Stimulated activated CD4-positive, alpha-beta T cell treated with anti-CD3 and anti-CD28 coated beads, Interleukin-4, amount 100 ng/mL, for 4 hours (primary cell): ENCODE measurements at places on chromosomes 13 and 19.

GRCh38 chr19:31943191-31943661, 402.2 kb upstream of the ZNF507 start:
- DNase-seq: no peak

DNA sequence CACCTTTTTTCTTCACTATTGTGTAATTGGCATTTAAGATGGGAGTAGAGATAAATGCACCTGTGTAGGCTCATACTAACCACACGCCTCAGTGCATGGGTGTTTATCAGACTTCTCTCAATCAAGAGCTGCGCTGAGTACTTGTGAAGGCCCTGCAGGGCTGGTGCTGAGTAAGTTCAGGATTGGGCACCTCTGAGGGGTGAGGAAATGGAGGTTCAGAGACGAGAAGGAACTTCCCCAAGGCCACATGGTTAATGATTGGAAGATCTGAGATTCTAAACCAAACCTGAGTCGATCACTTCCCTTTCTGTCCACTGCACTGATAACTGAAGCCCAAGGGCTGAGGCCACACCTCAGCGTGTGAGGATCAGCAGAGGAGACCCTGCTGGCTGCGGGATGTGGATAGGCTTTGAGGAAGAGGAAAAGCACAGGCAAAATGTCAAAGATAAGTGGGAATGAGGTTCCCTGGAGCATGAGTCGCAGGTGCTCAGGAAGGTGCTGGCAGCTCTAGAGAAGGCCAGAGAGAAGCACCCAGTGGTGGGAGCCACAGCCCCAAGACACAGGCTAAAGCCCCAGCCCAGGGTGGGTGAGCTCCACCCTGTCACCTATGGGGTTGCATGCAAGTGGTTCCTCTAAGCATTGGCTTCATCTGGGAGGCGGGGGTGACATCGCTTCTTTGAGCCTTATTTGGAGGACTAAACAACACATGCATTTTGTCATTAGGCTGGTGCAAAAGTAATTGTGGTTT, 32.3 kb upstream of the GJB6 start:
- DNase-seq: no peak

DNA sequence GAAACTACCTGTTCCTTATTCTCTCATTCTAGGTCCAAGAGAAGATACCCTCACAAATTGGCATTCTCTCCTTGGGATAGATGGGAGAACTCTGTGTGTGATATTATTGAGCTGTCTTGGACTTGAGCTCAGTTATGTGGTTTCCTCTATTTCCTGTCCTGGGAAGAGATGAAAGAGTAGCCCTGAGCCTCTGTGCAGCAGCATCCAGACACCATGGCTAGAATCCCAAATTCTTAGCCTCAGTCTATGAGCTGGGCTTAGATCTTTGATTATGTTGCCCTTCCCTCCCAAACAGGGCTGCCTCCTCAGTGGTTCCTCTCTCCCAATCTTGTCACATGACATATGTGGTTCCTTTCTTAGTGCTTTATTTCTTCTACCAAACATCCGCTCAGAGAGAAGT, 290.7 kb downstream of the SPRY2 start:
- no peak for DNase-seq

DNA sequence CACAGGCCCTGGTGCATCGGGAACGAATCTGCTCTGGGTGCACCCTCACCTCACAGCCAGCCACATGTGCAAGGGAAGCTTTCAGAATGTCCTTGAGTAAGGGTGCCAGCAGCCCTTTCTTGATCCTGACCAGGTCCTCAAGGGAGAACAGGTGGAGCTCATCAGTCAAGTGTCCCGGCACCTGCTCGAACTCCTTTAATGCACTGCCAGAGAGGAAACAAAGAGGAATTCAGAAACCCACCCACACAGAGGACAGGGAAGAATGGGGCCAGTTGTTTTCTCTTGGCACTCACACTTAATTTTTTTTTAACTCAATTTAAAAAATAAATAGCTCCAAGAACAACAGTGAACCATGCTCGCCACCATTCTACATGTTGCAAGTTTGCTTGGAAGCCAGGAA, 41.7 kb downstream of the RUBCNL start:
- DNase-seq: no peak

DNA sequence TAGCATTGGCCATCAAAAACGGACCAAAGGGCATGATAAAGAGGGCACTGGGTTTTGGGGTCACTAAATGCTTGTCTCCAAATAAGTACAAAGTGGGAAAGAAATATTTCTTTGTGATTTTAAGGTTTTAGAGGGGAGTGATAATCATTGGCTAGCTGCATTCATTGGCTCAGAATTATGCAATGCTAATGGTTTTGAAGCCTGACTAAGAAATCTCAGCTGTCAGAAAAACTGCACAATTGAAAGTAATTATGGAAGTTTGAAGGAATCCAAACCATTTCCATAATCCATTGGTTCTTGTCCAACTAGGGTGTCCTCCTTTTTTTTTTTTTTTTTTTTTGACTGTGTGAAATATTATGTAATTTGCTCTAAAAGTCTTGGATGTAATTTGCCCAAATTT, 88.2 kb upstream of the ARGLU1 start:
- no peak for DNase-seq

- DNase-seq: no peak
These were observed 25.2 kb upstream of the ARGLU1 start for GRCh38 chr13:106593132-106593531.

- DNase-seq: peak; percentile 79
These were observed 34.4 kb downstream of the PIP5K1C start for GRCh38 chr19:3665681-3666544.

DNA sequence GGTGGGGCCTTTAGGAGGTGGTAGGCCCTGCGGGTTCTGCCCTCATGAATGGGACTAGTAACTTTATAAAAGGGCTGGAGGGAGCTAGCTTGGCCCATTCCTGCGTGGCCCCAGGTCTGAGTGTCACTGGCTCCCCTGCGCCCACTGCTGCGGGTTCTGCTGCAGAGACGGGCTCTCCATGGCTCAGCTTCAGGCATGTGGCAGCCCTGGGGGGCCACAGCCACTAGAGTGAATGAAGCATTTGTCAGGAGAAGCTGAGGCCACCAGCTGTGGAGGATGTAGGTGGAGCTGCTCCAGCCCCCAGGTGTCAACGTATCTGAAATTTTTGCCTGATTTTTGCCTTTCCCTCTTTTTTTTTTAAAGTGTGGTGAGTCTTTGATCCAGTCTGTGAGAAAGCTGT, 119.1 kb downstream of the SOX1 start:
- no peak for DNase-seq

- no peak for DNase-seq
These were observed 23.4 kb downstream of the GP6 start for GRCh38 chr19:55014714-55015113.

DNA sequence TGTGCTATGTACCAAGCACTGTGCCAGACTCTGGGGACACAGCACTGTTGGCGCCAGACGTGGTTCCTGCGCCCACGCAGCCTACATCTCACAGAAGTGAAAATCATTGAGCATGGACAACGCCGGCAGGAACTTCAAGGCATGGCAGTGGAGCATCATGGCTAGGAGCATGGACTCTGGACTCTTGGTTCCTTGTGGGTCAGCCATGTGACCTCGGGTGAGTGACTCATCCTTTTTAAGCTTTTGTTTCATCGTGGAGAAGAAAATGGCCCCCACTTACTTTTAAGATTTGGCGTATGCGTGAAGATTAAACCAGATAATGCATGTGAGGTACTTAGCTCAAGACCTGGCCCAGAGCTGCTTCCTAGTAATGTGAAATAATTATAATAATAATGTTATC, 988.5 kb downstream of the UQCRFS1 start:
- DNase-seq: no peak

GRCh38 chr13:33307843-33308242, 22.3 kb upstream of the STARD13 start:
- no peak for DNase-seq

GRCh38 chr19:46859637-46860124, 1.1 kb upstream of the ARHGAP35 start:
- no peak for DNase-seq

GRCh38 chr19:39946532-39946931, 12.1 kb upstream of the FCGBP start:
- no peak for DNase-seq

DNA sequence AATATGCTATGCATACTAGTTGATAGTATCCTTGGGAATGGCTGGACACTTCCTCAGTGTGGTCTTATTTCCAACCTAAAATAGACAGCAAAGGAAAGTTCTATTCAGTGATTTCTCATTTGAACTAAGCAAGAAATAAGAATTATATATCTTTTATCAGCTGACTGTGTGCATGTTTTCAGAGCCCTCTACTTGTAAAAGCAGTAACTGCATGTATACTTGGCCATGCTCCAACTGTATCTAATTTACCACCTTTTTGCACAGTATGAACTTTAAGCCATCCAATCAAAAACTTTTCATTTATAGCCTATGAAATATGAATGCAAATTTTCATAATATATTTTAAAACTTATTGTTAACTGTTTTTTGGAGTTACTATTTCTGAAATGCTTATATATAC, 136.4 kb upstream of the PCDH9 start:
- no peak for DNase-seq

DNA sequence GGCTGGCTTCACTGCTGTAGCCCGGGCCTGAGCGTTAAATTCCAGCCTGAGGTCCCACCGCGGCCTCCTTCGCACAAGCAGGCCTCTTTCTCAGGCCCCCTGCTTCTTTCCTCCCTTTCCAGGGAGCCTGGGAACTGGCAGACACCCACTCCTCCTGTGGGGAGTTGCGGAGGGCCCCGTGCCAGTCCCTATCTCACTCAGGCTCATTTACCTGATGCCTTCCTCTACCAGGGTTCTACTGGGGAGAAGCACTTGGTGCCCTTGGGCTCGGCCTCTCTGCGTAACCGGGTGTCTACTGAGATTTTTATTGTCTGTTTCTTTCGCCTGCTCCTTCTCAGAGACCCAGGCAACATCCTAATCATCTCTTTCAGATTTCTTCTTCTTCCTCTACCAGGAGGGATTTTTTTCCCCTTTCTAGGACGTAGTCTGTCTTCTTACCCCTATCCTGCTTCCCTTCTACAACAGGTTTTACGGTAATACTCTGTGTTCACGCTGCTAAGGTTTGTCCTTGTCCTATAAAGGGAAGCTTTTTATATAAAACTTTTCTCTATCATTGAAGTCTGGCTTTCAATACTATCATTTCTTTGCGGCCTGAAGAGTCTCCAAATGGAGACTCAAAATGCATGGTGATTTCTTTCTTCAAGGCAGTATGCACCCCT, 135.4 kb upstream of the GPR12 start:
- DNase-seq: no peak

DNA sequence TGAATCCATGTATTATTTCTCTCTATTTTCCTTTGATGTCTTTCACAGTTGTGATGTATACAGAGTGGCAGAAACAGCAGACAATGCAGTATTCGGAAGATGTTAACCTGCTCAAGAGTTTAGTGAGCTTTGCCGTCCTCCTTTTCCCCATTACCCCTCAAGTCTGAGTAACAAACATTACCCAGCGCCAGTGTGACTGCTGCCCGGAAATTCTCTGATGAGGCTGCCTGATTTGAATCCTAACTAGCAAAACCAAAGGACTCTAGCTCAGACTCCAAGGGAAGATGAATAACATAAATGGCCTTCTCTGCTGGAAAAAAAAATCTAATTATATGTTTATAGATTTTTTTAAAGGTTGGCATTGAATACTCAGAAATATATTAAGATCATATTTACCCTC, 247.3 kb upstream of the SOX21 start:
- DNase-seq: no peak

DNA sequence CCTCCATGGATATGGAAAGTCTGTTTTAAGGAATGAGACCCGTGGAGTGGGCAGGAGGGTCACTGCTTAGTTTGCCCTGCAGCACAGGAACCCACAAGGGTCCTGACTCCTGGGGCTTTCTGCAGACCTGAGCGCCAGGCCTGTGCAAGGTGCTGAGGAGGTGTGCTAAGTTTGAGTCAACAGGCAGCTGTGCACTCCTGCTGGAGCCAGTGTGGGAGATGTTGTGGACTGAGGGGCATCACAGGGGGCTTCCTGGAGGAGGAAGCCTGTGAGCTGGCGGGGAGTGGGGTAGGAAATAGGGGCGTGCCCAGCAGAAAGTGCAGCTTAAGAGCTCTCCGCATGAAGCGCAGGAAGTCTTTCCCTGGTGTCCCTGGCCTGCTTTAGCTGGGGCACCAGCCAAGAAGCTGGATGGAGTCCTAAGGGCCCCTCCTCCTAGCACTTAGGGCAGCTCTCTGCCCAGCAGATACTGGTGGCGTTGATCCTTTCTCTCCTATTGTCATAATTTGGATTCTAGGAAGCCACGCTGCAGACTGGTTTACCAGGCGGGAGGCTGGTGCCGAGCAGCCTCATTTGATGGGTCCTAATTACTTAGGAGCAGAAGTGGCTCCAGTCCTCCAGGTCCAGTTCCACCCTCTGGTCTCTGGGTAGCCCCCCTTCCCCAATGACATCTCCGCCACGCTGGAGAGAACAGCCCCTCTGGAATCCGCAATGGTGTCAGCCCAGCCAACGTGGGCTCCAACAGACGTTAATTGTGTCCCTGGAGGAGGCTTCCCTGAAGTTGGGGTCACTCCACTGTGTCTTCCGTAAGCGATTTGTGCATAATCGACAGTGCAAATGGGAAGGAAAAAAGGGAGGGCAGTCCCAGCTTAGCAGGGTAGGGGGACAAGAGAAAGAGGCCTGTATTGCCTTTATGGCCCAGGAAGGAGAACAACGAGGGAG, 309.2 kb downstream of the ZNF536 start:
- DNase-seq: no peak

- DNase-seq: peak; percentile 35
These were observed 19.3 kb downstream of the CCNE1 start for GRCh38 chr19:29831041-29831548.

GRCh38 chr13:43397111-43397510, 373.7 kb downstream of the DNAJC15 start:
- no peak for DNase-seq

GRCh38 chr13:51495316-51495715, 42.5 kb upstream of the INTS6 start:
- no peak for DNase-seq

DNA sequence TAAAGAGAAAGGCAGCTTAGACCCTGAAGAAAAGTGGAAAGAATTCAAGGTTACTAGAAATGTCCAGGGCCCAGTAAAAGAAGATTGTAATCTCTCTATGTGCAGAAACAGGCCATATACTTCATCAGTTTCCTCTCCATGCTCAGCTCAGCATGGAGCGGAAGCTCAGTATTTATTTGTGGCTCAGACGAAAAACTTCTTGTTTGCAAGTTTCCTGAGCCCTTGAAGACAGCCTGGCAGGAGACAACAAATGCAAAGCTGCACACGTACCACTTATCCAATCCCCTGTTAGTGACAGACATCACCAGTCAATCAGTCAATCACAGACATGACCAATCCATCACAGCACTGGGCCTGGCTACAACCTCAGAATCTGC, 8.1 kb upstream of the KLF2 start:
- DNase-seq: no peak

GRCh38 chr19:41569481-41570150, 6.3 kb upstream of the CEACAM21 start:
- DNase-seq: no peak

DNA sequence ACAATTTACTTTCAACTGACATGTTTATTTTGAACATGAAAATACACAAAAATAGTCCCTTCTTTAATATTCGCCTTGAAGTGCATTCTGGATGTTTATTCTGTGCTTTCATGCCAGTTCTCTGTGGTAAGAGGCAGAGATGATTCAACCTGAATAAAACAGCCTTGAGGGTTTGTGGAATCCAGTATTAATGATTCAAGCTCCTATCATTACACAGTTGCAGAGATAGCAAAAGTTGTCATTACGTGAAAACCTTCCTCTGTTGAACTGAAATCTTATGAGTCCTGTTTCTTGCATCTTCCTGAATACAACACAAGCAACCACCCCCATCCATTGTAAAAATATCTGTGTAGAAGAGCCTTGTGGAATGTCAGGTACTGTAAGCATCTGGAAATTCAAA, 142.3 kb upstream of the HTR2A start:
- no peak for DNase-seq
